Ovary (tissue), 10 donors: ENCODE measurements at places on chromosomes 16 and 17.

- DNase-seq: no peak
- no peak overlapping the region for H3K27ac ChIP-seq
- no peaks in the 10 kb centered on the region for H3K4me1 ChIP-seq
- no peaks in the 10 kb centered on the region for H3K36me3 ChIP-seq
- H3K27me3 ChIP-seq: no peaks in the 10 kb centered on the region
These were observed 8.5 kb upstream of the HSD3B7 start for GRCh38 chr16:30976486-30976885.

DNA sequence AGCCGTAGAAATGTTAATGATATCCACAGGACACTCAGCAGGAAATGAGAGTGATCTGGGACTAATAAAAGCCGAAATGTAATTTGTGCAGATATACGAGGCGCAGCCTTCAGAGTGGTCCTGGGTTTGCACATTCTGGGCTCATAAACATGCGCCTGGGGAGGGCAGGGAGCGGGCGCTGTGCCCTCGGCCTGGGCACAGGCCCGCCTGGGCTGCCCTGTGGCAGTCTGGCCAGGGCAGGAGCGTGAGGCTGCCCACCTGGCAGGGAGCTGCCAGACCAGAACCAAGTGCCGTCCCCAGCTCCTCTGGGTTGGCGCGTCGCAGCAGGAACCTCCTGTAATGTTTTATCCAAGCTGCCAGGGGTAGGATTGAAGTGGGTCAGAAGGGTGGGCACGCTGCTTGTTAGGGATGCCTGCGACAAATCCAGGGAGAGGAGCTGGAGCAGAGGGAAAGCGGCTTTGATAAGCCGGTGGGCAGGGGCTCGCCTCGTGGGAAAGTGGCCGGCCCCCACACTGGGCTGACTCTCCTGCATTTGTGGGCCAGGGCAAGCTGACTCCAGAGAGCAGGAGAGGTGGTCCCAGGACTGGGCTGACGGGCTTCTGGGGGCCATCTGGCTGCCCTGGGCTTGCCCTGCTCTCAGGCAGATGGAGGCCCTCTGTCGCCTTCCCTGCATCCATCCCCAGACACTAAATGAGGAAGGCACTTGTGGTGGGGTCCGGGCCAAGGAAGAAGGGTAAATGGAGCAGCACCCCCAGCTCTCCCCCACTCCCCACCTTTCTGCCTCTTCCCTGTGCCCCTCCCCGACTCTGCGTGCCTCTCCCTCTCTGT lies 45.9 kb downstream of the SREBF1 start:
- no peak overlapping the region for H3K4me3 ChIP-seq
- no peak for DNase-seq
- no peaks in the 10 kb centered on the region for H3K27me3 ChIP-seq
- no peaks in the 10 kb centered on the region for H3K36me3 ChIP-seq
- peaks cover 10% of the 10 kb centered on the region for H3K4me1 ChIP-seq

GRCh38 chr17:55648086-55648485 lies 74.6 kb downstream of the TMEM100 start:
- no peaks in the 10 kb centered on the region for H3K36me3 ChIP-seq
- no peak overlapping the region for H3K4me3 ChIP-seq
- no peaks in the 10 kb centered on the region for H3K27me3 ChIP-seq
- DNase-seq: no peak
- H3K4me1 ChIP-seq: no peaks in the 10 kb centered on the region
- H3K27ac ChIP-seq: no peak overlapping the region

DNA sequence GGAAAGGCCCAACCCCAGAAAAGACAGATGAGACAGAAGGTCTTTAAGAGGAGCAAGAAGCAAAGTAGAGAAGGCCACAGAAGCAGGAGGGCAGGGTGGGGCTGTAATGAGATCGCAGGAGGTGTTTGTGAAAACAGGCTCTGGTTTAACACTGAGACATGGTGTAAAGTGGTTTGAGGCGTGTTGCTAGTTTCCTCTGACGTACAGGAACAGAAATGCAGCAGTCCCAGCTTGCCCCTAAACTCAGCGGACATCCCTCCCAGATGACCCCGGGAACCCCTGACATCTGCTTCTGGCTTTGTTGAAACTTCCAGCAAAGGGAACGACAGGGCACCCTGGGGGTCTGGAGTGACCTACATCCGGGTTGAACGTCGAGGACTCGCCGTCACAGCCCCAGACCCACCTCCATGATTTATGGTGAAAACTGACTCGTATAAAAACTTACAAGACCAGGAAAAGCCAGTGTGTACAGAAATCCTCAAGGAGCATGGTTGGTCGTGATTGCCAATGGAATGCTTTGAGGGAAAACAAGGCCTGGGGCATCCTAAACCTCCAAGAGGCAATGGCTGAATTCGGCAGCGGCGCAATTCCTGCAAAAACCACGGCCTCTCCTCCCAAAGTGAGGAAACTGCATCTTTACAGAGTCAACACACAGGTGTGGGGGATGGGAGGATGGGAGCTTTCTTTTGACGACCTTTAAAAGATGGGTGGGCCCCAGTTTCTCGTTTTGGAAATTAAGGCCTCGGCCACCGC lies 25.8 kb downstream of the LITAF start:
- H3K27ac ChIP-seq: peak overlapping the region; percentile 80
- DNase-seq: peak; percentile 47
- no peak overlapping the region for H3K4me3 ChIP-seq
- H3K36me3 ChIP-seq: no peaks in the 10 kb centered on the region
- peaks cover 9% of the 10 kb centered on the region for H3K4me1 ChIP-seq

DNA sequence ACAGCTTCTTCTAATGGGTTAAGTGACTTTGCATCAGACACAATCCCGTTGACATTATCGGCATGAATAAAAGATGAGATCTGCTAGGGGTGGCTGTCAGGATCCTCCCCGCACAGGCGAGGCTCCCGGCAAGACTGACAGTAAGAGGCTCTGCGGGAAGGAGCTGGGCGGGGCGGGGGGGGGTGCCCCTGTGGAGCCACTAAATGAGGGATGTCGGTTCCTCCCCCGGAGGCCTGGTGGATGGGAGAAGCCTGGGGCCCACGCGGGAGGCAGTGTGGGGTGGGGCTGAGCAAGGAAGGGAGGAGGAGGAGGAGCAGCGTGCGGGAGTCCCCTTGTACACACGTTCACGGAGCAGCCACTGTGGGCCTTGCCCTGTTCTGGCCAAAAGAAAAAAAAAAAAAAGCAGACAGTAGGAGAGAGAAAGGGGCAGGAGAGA lies 190.9 kb upstream of the GSE1 start:
- no peaks in the 10 kb centered on the region for H3K27me3 ChIP-seq
- H3K4me1 ChIP-seq: no peaks in the 10 kb centered on the region
- H3K27ac ChIP-seq: no peak overlapping the region
- no peak overlapping the region for H3K4me3 ChIP-seq
- no peaks in the 10 kb centered on the region for H3K36me3 ChIP-seq

DNA sequence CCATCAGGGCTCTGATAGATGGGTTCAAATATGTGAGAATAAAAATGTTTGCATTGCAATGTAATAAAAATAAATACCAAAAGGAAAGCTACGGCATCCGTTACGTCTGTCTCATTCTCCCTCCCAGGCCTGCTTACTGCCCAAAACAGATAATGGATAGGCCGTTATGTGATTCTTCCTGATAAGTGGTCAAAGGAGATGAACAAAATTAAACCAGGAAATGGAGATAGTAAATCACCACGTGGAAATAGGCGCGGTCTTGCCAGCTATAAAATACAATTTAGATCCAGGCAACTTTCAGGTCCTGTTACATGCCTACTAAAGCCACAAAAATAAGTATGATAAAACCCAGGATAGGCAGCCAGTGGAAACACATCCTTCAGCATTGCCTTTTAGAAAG lies 49.5 kb upstream of the CCL1 start:
- H3K4me3 ChIP-seq: no peak overlapping the region
- H3K27me3 ChIP-seq: no peaks in the 10 kb centered on the region
- no peaks in the 10 kb centered on the region for H3K4me1 ChIP-seq
- H3K27ac ChIP-seq: no peak overlapping the region
- no peaks in the 10 kb centered on the region for H3K36me3 ChIP-seq
- no peak for DNase-seq

DNA sequence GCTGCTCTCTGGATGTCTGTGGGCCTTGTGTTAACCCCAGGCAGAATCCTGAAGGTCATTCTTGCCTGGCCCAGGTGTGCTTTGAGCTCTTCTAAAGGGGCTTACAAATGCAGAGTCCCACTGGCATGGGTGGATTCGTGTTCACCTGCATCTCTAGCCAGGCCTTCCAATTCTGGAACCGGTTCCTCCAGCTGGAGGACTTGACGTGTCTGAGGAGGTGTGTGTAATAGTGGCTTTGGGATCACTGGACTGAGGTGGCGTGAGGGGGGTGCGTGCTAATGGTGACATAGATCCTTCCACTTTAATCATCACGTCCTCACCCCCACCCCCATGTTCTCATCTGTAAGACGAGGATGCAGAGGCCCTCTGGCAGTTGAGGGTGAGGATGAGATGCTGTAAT lies 4.8 kb downstream of the GSE1 start:
- no peak for DNase-seq
- no peak overlapping the region for H3K27ac ChIP-seq
- H3K4me3 ChIP-seq: no peak overlapping the region

- no peaks in the 10 kb centered on the region for H3K27me3 ChIP-seq
- no peak overlapping the region for H3K4me3 ChIP-seq
- DNase-seq: no peak
- no peaks in the 10 kb centered on the region for H3K4me1 ChIP-seq
These were observed 69.0 kb downstream of the CHD9 start for GRCh38 chr16:53123747-53124146.

DNA sequence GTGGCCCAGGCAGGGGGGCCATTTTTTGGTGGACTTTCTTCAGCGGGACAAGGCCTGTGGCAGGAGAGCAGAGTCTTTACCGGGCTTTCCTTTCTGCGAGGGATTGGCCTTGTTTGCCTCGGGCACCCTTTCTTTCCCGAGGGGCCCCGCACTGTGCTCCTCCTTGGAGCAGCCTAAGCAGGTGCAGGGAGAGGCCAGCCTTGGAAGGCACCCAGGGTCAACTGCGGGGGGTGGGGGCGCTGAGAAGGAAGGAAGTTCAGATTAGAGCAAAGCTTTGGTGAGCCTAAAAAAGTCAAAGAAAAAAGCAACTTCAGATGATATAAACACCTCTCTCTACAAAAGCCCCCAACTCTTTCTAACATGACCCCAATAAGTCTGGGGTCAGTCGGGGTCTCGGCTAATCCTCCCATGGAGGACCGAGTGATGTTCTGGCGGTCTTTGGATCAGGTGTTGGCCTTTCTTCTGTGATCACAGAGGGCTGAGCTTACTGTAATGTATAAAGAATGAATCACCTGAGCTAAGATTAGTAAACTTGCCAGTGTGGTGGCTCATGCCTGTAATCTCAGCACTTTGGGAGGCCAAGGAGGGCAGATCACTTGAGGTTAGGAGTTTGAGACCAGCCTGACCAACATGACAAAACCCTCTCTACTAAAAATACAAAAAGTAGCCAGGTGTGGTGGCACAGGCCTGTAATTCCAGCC lies 63.0 kb downstream of the PGS1 start:
- no peak overlapping the region for H3K27ac ChIP-seq
- no peaks in the 10 kb centered on the region for H3K36me3 ChIP-seq
- DNase-seq: no peak

DNA sequence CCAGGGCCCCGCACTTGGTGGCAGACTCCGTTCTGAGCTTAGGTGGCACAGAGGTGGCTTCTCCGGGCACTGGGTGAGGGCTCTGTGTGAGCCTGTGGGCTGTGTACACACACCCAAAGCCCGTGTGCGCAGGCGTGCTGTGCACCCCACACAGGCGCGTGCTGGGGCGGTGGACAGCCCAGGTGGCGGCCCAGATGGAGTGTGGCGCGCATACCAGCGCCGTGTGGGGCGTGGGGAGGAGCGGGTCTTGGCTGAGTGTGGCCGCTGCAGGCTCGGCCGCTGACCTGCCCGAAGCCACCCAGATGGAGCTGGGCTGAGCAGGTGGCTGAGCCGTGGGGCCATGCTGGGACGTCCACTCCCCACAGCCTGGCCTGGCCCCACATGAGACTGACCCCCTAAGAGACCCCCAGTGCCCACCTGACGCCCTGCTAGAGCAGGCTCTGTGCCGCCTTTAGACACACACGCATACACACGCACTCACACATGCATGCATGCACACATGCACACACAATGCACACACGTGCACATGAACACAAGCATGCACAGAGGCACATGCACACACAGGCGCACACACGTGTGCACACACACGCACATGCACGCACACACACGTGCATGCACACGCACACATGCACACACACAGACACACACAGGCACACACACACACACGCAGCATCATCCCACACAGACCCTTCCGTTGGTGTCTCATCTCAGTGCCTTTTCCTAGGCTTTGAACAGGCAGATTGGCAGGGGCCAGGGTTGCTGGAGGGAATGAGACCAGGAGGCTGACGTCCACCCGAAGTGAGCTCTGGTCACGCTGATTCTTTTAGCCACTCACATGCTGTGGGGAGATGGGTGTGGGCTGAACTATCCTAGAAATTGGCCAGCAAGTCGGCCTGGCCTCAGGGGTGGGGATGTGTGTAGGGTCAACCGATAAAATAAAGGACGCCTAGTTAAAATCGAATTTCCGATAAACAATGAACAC lies 2.1 kb downstream of the PRR35 start:
- H3K36me3 ChIP-seq: no peaks in the 10 kb centered on the region
- peaks cover 20% of the 10 kb centered on the region for H3K4me1 ChIP-seq
- no peak overlapping the region for H3K27ac ChIP-seq
- no peak for DNase-seq

DNA sequence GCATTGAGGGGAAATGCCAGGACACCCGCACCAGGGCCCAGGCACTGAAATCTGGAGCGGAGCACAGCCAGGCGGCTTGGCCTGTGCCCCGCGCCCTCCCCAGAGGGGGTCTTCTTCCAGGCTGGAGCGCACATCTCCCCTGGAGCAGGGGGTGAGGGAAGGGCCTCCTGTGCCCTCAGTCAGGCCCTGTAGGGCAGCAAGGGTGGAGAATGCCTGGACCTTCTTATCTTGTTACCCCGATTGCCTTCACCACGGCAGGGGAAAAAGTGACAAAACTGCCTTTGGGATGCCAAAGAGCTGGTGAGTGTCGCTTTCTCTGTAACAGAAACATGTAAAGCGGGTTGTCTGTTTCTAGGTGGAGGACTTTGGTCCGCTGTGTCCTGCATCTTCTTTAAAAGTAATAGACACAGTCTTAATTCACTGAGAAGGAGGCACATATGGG lies 48.3 kb upstream of the BAHCC1 start:
- no peaks in the 10 kb centered on the region for H3K36me3 ChIP-seq
- H3K4me3 ChIP-seq: peak overlapping the region; percentile 71
- H3K4me1 ChIP-seq: peaks cover 2% of the 10 kb centered on the region
- DNase-seq: no peak
- peak overlapping the region; percentile 5 for H3K27ac ChIP-seq

- no peaks in the 10 kb centered on the region for H3K36me3 ChIP-seq
- H3K27me3 ChIP-seq: no peaks in the 10 kb centered on the region
- DNase-seq: no peak
- no peak overlapping the region for H3K4me3 ChIP-seq
- no peak overlapping the region for H3K27ac ChIP-seq
These were observed 2.5 kb downstream of the CISD3 start for GRCh38 chr17:38732376-38733281.
